ENCODE measurements at places on chromosomes 1 and 21.

DNA sequence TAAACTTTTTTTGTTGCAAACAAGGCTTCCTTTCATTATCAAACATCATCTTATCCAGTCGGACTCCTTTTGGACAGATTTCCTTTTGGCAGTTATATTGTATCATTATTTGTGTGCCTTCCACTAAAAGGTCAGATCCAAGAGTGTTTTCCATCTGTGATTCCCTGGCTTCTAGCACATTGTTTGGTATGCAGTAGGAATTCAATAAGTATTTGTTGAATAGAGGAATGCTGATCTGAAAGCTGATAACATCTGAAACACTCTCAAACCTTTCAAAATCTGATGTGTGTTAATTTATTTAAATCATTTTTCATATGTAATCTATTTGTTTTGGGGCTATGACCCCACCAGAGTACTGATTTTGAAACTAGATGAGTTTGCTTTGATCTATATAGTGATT is 39.0 kb downstream of the NDC1 start:
- no peak for DNase-seq

GRCh38 chr21:30713766-30714165 is 4.8 kb downstream of the KRTAP21-3 start:
- no peak for DNase-seq

GRCh38 chr21:29504751-29505321 is 206.1 kb downstream of the BACH1 start:
- no peak for DNase-seq

GRCh38 chr1:175152006-175152652 is 40.4 kb downstream of the KIAA0040 start:
- peak; percentile 19 for DNase-seq

DNA sequence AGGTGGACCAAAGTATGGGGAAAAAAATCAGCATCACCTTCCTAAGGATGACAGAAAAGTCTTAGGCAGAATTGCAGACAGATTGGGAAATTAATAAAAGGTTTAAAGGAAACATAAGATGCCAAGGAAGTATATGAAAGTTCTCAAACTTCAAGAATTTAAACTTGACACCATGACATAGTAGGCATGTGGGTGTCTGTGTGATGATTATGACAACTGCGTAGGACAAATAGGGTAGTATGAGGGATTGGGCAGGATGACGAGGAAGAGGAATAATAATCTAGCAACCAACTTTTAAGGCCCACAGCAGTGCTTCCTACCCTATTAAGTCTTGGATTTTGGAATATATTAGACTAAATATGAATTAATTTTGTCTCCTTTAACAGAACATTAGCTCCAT is 52.4 kb downstream of the HNRNPR start:
- DNase-seq, result no peak

GRCh38 chr1:225808136-225808535 is 1.8 kb upstream of the EPHX1 start:
- no peak for DNase-seq

GRCh38 chr1:60527567-60527966 is 454.0 kb upstream of the C1orf87 start:
- DNase-seq, result no peak

DNA sequence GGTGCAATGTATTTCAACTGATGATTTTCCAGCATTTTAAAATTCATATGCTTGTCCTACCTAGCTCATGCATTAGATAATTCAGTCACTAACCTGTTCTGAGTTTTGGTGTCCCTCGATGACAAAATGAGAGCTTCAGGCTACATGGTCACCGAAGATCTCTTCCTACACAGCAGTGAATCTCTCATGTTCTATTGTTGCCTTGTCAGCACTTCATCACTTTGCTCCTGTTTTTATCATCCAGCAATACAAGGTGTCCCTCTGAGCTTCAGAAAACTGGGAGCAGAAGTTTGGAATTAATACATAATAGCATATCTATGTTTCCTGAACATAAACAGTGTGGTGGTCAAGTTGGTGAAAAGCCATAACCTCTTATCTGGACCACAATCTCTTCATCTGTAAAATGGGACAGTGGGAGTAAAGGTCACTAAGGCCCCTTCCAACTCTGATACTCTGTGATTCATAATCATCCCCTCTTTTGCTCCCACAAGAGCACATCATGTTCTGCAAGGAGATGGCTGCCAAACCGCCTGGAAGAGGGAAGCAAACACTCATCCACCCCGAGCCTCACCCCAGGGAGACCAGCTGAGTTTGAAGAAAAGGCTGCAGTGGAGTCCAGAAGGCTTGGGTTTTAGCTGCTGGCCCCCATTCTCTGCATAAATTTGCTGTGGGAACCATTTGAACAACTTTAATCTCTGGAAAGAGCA is 137.9 kb upstream of the F3 start:
- no peak for DNase-seq

GRCh38 chr1:174815036-174815435 is 184.7 kb upstream of the CACYBP start:
- DNase-seq, result no peak

GRCh38 chr1:237074371-237075117 is 32.6 kb downstream of the RYR2 start:
- DNase-seq, result no peak

- DNase-seq, result no peak
These were observed 19.6 kb upstream of the NCF2 start for GRCh38 chr1:183609759-183610452.

GRCh38 chr1:156886583-156887281 is 6.8 kb upstream of the PEAR1 start:
- no peak for DNase-seq

DNA sequence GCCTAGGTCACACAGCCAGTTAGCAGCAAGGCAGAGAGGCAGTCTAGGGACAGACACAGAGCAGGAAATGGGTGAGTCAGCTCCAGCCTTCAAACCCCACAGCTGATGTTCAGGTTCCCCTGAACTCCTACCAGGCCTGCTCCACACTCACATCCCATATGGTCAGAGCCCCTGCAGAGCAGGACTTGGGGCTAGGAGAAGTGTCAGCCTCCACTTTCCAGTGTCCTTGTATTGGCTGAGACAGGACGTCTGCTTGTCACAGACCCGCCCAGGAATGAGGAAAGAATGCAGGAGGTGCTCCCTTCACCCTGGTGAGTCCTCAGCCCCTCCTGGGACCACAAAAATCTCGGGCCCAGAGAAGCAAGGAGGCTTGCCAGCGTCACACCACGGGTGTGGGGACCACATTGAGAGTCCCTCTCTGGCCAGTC is 92.5 kb downstream of the LACTBL1 start:
- no peak for DNase-seq

- no peak for DNase-seq
These were observed 71.3 kb downstream of the AHCTF1 start for GRCh38 chr1:246860401-246860800.

DNA sequence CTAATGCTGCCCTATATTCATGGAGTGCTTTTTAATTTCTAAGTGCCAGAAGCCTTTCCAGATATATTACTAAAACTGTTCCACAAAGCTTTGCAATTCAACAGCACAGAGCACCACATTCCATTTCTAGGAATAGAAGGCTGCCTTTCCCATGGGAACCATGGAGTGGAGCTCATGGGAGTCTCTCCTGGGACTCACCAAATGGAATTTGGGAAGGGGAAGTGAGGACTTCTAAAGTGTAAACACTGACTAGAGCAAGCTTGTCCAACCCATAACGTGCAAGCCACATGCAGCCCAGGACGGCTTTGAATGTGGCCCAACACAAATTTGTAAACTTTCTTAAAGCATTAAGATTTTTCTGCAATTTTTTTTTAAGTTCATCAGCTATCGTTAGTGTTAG is 190.4 kb upstream of the TNR start:
- DNase-seq, result no peak

DNA sequence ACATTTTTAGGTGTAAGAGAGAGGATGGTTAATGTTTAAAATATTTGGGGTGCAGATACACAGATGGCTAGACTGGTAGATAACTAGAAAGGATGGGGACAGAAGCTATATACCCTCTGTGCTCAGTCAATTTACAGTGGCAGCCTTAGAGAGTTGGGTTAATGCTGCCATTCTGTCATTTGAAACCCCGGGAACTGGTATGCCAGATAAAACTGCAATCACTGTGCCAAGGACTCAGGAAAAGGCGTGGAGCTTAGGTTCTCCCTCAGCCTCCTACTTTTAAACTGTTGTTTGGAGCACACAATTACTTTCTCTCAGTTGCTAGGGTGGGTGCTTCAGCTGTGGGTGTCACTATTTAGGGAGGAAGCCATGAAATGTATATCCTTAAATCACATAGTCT is 90.0 kb upstream of the HNRNPU start:
- no peak for DNase-seq

- DNase-seq, result no peak
These were observed 76.7 kb downstream of the PRDM16 start for GRCh38 chr1:3145532-3146325.

DNA sequence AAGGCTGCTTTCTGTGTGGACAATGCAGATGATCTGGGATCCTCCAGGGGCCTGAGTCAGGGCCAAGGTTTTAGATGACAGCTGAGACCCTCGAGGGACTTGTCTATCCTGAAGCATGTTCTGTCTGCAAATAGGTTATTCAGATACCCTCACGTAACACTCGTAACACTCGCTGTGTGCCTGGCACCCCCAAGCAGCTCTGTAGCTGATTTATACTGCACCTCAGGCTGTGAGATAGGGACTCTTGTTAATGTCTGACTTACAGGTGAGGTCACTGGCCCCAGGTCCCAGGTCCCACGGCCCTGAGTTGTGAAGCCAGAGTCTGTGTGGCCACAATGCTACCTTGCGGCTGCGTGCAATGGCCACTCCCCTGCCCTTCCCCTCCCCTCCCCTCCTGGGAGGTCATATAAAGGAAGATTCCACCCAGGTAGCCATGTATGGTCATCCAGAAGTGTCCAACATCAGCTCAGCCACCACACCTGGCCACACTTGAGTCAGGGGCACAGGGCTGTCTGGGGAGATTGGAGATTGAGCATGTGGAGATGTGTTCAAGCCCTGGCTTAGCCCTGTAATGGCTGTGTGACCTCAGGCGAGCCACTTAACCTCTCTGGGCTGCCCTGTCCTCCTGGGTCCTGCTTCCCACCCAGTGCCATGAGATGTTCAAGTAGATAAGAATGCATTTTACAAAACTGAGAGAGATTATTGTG is 687.7 kb downstream of the MATN1 start:
- DNase-seq, result no peak

DNA sequence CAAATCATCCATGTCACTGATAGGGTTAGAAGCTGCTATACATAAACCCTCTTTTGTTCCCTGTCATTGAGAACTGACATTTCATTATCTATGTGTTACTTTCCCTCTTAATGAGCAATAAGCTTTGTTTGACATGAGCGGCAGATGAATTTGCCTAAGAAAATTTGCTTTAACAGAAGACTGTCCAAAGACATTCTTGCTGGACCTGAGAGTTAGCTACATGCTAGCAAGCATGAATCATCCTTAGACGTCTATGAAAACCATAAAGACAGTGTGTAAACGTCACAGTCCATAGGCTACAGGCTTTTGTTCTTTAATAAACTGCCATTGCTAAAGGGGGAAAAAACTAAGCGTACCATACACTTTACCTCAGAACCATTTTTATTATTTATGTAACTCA is 73.1 kb downstream of the TNFSF4 start:
- DNase-seq, result no peak

DNA sequence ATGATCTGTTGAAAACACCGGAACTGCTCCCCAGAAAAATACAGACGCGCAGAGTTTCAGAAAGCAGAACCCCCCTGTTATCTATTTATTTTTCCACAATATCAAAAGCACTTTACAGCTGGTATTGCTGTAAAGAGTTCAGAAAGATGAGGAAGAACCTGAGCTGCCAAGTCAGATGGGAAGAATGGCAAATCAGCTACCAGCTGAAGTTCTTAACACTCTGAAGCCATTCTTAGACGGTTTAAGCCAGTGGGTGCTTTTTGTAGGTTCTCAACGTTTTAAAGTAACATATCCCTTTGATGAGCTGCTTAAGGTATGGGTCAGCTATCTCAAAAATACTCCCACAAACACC is 714 bp upstream of the AKIRIN1 start:
- no peak for DNase-seq

DNA sequence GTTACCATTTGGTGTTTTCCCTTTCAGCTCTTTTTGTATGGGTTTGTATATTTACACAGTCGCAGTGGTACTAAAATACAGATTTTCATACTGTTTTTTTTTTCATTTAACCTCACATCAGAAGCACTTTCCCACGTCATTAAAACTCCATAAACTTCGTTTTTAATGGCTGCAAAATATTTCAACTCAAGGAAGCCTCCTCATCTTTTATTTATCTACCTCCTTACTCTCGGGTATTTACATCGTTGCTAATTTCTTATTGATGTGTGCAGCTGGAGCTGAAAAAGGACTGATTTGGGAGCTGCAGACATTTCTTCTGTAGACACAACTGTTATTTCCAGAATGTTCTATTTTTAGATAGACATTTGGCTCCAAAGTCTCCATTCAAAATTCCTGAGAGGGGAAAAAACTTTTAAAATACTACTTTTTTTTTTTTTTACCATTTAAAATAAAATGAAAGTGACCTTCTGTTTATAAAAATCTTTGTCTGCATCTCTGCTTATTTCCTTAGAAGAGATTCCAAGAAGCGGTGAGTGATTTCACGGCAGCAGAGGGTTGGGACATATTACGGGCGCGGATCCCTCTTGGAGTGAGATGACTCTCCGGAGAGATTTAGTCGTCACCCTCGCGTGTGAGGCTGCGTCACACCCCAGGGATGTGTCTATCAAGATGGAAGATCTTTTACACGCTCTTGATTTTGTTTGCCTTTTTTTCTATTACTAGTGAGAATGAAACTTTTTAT is 10.1 kb downstream of the RUNX3 start:
- DNase-seq, result no peak

DNA sequence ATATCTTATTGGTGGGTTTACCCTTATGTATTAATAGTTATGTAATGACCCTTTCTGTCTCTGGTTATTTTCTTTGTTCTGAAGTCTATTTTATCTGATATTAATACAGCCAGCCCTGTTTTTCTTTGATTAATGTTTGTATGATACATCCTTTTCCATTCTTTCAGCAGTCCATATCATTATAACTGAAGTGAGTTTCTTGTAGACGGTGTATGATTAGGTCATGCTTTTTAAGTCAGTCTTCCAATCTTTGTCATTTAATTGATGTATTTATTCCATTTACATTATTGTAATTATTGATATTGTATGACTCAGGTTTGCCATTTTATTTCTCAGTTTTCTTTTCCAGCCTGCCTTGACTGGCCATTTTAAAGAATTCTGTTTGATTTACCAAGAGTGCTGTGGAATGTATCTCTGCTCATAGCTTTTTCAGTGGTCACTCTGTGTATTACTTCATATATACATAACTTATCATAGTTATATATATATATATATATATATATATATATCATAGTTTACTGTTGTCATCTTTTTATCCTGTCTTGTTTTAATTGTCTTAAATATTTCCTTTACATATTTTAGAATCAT is 10.5 kb downstream of the RAB4A start:
- no peak for DNase-seq

DNA sequence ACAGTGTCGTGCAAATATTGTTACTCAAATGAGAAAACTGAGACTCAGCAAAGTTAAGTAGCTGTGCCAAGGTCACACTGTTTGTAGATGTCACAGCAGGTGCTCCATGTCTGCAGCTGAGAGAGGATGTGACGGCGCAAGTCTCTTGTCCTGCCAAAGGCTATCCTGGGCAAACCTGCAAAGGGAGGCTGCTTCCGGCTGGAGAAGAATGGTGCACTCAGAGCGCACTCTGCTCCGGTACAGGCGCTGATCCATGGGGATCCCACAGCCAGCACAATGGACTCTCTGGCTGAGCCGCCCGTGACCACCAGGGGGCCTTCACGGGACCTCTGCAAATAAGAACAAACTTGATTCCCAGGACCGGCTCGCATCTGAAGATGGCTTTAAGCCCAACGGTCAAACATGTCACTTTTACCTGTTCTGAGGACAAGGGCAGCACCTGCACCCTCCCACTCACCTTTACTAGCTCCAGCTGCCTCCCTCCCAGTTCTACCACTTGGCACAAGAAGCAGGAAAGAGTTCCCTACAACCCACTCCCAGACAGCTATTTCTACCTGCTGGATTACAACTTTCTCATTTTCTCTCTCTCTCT is 21.9 kb downstream of the RD3 start:
- DNase-seq, result peak; percentile 4

All from activated naive CD4-positive, alpha-beta T cell (primary cell).